ENCODE measurements at places on chromosomes 1 and 21.

GRCh38 chr1:32758177-32758794, 55.7 kb upstream of the SYNC start:
- DNase-seq, result no peak

- DNase-seq, result peak; percentile 22
Measured at GRCh38 chr1:150362721-150363425, 1.1 kb upstream of the RPRD2 start.

- DNase-seq, result no peak
Measured at GRCh38 chr1:101178341-101178687, 58.5 kb upstream of the S1PR1 start.

DNA sequence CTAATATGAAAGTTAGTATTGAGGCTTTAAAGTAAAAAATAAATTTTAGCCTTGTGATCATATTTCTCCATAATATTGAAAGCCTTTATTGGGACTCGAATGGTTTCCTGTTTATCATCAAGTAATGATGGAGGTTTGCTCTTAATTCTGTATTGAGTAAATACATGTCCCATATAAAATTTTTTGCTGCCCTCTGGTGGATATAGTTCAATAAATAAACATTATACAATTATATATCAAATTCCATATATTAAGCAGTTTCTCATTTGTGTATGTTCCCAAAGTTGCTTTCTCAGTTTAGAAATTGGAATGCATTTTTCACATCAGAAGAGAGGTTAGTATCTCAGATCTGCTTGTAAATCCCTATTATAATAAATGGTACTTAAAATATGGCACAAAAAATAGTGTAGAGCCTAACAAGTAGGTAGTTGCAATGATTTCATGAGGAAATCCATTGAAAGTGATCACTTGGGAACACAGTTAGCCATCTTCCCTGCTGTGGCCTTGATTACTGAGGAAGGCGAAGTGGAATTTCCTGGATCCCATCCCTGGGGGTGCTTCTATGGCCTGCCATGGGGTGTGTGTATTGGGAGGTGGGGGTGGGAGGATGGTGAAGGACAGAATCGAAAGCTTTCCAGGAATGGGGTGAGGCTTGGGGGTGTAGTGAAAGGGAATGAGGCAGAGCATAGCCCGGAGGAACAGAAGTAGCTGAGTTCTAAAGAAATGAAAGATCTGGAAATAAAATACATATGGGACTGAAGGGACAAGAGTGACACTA, 84.1 kb upstream of the C21orf91 start:
- DNase-seq, result no peak

- DNase-seq, result no peak
Measured at GRCh38 chr21:41769933-41770332, 3.1 kb upstream of the RIPK4 start.

DNA sequence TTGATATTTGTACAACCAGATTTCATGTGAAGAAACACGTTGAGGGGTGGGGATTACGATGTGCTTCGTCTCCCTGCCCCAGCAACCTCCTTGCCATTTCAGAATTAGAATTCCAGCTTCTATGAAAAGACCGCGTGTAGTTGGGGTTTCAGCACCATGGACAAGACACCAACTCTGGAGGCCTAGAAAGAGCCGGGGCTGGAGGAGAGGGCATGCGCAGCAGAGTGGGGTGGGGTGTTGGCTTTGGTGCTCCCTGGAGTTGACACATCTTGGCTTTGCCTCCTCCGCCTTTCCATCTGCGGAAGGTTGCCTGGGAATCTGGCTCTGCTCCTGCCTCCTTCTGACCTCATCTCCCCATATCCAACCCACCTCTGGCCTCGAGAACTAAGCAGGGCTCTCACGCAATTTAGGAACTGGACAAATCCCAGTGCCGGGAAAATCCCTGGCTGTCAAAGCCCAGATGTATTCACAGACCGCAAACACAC, 11.8 kb downstream of the HTR6 start:
- peak; percentile 75 for DNase-seq

DNA sequence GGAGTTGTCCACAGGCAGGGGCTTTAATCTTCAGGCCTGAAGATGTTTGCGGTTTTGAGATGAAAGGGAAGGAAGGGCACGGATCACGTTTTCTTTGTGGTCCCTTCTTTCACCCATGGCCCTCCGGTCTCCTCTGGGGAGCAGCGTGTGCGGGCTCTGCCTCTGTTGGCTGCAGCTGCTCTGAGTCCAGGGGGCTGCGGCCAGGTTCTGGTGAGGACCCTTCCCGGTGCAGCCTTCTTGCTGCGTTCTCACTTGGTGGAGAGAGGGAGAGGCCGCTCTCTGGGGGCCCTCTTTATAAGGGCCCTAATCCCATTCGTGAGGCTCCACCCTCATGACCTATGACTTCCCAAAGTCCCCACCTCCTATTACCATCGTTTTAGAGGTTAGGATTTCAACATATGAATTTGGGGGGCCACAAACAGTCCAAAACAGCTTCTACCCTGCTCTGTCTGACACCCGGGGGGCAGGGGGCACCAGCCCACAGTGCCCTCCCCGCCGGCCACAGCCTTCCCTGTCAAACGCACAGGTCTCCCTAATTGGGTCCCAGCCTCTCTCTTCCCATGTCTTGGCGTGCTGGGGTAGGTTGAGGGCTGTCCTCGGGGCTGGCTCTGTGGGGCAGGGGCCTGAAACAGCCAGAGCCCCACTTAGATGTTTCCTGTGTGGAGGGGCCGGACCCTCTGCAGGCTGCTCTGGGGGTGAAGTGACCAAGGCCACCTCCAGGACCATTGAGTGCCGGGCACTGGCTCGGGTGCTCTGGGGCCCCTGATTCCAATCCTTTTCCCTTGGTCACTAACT, 100.1 kb upstream of the C1orf174 start:
- DNase-seq, result no peak

- DNase-seq, result no peak
Measured at GRCh38 chr1:230393722-230394121, 32.4 kb downstream of the PGBD5 start.

- no peak for DNase-seq
Measured at GRCh38 chr1:53811414-53811851, 26.7 kb downstream of the NDC1 start.

DNA sequence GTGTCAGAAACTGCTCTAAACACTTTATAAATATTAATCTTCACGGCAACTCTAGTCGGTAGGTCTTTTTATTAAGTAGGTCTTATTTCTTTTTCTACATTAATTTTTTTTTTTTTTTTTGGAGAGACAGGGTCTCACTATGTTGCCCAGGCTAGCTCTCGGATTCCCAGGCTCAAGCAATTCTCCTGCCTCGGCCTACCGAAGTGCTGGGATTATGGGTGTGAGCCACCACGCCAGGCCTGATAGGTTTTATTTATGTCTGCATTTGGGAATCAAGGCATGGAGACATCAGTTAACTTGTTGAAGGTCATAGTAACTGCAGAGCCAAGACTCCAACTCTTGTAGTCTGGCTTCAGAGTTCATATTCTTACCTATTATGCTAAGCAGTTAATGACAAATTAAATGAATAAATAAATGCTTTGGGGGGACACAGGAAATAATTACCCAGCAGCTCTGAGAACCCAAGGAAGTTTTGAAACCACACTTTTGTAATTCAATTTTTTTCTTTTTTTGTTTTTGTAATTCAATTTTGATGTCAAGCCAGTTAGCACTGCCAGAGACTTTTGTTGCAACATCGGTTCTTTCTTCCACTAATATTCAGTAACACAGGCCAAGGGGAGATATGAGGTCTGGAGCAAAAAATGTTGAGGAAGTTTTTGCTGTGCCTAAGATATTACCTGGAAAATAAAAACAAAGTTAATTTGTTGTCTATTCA, 9.4 kb upstream of the UAP1 start:
- DNase-seq, result no peak

DNA sequence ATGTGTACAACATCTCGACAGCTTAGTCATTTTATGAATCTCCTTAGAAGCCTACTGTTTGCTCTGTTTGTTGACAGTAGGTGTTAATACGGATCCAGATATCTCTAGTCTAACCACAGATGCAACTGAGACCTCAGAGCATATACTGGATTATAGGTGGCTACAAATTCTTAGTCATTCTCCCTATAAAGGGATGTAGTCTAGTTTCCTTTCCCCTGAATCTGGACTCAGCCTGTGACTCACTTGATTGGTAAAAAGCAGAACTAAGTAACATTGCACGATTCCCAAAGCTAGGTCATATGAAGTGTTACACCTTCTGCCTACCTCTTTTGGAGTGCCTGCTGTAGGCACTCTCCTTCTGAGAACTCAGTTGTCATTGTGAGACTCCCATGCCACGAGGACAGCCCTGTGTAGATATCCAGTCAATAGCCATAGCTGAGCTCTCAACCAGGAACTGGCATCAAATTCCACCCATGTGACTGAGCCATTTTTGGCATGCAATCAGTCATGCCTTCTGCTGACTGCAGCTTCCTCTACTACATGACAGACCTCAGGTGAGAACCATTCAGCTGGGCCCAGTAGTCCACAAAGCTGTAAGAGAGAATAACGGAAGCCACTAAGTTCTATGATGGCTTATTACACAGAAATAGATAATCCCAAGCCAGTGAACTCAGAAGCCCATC, 135.9 kb upstream of the CHRM3 start:
- no peak for DNase-seq

- DNase-seq, result no peak
Measured at GRCh38 chr1:43783671-43784205, 76.4 kb downstream of the ST3GAL3 start.

DNA sequence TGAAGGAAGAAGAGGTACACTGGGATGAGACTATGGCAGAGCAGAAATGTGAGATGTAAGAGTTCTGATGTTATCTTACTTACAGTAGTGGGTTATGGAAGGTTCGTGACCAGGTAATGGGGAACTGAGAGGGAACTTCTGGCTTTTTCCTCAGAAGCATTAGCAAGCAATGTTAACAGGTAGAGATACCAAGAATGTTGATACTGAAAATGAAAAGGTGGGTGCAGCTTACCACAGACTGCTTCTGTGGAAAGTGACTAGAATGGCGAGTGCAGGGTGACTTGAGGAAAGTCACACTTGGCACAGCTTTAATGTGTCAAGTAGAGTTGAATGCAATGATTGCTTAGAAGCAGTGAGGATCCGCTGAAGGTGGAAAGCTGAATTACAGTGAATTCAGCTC, 70.8 kb downstream of the PLA2G4A start:
- DNase-seq, result no peak

GRCh38 chr1:54380290-54380882, 25.8 kb downstream of the SSBP3 start:
- DNase-seq, result no peak

DNA sequence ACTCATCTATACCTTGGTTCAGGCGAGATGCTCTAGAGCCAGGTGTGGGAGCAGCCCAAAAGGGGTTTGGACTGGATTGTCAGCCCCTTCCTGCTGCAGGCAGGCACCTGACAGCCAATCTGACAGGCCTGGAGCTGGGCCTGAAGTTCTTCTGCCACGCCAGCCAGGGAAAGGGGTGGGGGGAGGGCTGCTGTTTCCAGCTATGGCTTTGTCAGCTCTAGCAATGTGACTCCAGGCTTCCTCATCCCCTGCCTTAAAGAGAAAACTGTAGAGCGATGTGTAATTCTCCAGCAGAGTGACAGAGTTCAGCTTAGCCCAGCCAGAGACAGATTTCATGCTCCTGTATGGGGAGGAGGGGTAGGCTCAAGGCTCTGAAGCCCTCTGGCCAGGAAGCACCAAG, 30.3 kb downstream of the WNT4 start:
- DNase-seq, result no peak

GRCh38 chr1:11514366-11514765, 35.4 kb downstream of the DISP3 start:
- DNase-seq, result no peak

GRCh38 chr1:230205719-230206198, 138.7 kb downstream of the GALNT2 start:
- no peak for DNase-seq

- no peak for DNase-seq
Measured at GRCh38 chr21:44436111-44436611, 19.1 kb upstream of the LRRC3 start.

- no peak for DNase-seq
Measured at GRCh38 chr21:36310016-36310415, 10.0 kb upstream of the MORC3 start.

DNA sequence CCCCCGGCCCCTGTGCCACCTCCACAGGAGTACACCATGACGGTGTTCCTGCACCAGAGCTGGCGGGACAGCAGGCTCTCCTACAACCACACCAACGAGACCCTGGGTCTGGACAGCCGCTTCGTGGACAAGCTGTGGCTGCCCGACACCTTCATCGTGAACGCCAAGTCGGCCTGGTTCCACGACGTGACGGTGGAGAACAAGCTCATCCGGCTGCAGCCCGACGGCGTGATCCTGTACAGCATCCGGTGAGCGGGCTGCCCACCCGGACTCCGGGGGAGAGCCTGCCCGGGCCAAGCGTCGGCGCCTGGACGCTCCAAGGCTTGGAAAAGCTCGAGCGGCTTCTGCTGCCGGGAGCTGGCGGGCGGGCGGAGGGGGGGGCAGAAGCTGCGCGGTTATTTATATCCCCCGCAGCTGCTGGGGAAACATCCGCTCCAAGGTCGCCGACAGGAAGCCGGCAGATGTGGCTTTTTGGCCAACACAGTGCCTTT, 6.4 kb downstream of the GABRD start:
- peak; percentile 78 for DNase-seq

DNA sequence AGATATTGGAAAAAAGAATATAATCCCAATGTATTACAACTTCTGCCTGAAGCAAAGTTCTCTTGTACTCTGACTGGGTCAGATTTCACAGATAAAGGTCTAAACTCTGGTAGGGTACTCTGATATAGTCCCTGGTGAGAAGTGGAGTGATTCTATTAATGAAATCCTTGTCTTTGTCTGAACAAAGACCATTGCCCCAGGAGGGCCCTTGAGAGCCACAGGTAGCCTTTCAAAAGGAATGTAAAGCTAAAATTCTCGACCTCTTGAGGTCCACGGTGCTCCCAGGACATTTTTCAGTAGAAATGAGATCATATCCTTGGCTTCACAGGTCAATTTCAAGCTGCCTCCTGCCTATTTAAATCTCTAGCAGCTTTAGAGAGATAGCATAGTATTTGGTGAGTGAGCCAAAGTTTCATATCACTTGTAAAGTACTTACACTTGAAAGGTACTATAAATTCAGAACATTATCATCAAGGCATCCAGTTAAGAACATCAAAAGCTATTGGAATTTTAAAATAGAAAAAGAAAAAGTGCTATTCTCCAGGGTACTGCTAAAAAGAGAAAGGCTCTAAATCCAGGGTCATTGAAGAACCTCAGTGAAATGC, 10.1 kb downstream of the TNNI3K start:
- DNase-seq, result no peak

Data from femur (tissue), 1 donor.